GDM1 (cell line): ENCODE measurements at places on chromosomes 5 and 9.

DNA sequence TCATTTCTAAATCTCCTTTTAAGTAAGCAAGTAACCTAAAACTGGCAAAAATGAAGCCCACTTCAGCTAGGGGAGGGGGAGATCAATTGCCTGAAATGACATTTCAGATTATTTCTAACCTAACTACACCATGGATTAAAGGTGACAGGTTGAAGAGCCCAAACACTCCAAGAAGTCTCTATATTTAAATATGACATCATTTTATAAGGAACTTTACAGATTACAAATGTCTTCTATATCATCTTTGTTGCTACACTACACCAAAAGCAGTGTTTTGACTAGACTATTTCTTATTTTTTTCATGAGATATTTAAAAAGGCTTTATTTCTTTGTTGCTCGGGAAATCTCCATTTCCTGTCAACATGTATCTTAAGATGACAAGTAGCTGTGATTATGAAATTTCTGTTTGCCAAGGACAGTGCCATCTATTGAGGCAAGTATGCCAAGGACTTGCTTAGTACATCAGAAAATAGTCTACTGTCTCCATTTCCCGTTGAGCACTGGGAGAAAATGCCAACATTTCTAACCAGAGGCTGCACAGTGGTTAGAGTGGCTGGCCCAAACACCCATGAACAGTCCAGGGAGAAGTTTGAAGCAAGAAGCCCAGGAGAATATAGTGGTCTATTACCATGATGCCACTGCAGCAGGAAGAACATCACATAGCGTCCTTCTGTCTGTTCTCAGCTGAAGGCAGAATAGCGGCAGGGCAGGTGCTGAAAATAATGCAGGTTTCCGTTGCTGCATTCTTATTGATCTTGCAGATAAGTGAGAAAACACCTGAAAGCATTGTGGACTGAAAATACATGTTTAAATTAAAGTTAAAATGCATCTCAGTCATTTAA lies 93.4 kb upstream of the ITGA2 start:
- no peak for DNase-seq

DNA sequence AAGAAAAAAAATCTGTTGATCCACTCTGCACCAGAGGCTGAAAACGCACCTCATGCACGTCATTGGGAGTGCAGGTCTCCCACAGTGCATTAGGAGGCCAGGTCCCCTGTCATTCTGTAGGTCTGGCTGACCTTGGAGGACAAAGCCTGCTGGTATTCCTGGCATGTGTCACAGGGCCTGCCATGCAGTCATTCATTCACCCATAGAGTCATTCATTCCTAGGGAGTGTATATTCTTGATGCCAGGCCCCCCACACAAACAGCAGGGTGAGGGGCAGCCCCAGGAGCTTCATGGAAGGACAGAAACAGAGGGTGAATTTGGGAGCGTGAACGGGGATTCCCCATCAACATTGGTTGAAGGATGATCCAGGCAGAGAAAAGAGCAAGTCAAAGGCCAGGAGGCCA lies 2.2 kb downstream of the GBGT1 start:
- DNase-seq = no peak

- DNase-seq = no peak
These were observed 37.6 kb downstream of the SYK start for GRCh38 chr9:90839183-90839728.

DNA sequence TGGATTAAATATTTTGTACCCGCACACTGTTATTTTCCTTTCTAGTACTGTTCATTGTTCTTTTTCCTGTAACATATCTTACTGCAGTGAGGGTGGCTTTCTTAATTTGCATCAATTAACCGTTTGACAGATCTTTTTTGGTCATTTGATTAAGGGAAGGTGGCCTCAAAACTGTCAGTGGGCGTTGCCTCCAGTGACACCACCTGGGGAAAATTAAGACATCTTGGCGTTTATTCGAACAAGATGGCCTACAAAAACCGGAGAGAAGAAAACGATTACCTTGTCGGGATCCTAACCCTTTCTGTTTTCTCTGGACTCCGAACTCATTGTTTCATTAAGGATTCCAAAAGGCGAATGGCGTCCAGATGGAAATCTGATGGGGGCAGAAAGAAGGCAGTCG lies 2.0 kb downstream of the BASP1 start:
- no peak for DNase-seq

- DNase-seq = peak; percentile 90
These were observed at the start of gene DEPDC1B for GRCh38 chr5:60699609-60700415. DEPDC1B (minus strand) TSS chr5:60700166; CDS start chr5:60700093, 73 bp downstream.

GRCh38 chr9:110997847-110998246 lies 40.4 kb downstream of the LPAR1 start:
- no peak for DNase-seq

DNA sequence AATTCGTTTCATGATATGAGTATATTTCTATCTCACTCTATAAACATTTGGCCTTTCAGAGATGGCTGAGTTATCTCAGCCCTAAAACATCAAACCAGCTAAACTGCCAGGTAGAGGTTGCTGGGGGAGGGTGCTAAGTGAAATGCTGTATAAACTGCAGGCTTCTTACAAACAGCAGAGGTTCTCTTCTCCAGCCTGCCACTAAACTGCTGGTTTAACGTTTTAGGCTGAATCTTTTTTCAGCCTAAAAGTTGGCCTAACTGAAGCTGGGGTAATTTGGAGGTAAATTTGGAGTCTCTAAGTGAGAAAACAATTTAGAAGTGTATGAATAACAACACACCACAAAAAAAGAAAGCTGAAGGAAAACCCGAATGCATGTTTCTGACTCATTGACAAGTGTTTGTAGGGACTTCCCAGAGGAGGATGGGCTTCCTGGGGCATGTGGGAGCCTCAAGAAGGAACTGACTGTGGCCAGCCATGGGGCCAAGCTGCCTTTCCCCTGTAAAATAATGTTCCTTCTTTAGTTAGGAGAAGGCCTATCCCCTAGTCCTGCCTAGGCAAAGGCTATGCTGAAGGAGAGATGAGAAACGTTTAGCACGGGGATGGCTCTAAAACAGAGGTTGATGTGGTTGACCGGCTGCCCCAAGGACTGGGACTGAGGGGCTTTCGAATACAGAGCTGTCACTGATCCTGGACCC lies 44.3 kb downstream of the SLC28A3 start:
- DNase-seq = no peak

GRCh38 chr5:170262061-170263045 lies 29.6 kb downstream of the C5orf58 start:
- DNase-seq = no peak

- DNase-seq = peak; percentile 35
These were observed 101.7 kb downstream of the GDNF start for GRCh38 chr5:37738057-37738691.

DNA sequence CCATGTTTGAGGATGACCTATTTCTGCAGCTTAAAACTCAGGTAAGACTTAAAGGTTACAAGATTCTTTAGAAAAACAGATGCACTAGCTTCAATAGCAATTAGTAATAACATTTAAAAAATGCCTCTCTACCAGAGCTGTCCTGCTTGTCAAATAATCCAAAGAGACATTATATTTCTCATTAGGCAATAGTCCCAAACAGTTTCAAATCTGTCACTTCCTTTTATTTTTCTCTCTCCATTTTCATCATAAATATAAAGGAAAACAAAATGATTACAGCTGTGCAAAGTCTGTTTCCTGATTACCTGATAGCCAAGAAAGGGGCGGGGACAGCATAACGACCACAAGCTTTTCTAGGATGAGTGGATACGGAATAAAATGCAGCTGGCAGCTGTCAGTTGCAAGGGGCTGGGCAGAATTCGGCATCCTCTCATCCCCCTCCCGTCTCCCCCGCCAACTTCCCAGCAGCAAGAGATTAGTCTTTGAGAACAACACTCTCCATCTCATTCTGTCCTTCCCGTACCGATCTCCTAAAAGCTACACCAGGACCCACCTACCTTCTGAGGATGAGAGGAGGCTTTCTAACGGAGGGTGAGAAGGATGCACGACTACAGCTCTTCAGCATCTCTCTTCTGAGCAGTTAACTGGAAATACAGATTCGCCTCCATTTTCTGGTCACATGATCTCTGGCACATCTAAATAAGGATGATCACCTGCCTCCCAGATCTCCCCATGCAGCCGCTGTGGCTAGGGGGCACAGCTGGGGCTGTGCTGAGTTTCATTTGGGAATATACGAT lies 72.5 kb upstream of the PCA3 start:
- DNase-seq = no peak

DNA sequence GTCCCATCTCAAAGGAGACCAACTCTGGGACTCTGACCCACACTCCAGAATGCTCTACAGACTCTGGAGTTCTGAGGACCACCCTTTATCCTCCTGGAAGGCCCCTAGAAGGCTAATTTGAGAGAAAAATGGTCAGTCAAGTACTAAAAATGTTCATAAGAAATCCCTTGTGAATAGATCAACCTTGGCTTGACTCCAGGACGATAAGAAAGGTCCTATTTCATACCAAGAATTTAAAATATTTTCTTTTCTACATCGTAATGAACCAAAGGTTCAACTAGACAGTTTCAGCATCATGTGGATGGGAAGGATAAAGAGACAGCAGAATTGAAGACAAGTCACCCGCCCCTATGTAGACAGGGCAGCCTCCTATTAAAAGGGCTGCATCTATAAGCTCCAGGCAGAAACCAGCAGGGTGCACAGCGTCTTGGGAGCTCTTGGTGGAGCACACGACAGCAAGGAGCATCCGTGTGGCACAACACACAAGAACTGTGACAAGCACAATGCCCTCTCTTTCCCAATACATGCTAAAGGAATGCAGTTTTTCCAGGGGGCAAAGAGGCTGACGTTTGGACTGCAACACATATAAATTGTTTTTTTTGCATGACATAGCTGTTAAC lies 38.3 kb downstream of the RASEF start:
- DNase-seq = no peak

- no peak for DNase-seq
These were observed 27.0 kb downstream of the SUB1 start for GRCh38 chr5:32612134-32612888.

DNA sequence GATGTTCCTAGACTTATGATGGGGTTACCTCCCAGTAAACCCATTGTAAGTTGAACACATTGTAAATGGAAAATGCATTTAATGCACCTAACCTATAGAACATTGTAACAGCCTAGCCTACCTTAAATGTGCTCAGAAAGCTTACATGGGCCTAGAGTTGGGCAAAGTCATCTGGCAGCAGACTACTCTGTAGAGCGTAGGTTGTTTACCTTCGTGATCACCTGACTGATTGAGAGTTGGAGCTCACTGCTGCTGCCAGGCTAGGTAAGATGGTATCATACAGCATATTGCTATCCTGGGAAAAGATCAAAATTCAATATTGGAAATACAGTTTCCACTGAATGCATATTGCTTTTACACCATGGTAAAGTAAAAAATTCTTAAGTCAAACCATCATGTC lies 95.4 kb downstream of the HTR4 start:
- no peak for DNase-seq

DNA sequence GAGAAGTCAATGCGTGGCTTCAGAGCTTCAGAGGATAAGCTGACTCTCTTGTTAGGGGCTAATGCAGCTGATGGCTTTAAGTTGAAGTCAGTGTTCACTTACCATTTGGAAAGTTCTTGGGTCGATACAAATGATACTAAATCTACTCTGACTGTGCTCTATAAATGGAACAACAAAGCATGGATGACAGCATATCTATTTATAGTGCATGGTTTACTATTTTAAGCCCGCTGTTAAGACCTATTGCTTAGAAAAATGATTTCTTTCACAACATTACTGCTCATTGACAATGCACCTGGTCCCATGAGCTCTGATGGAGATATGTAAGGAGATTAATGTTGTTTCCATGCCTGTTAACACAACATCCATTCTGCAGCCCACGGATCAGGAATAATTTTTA lies 435.7 kb downstream of the MAT2B start:
- no peak for DNase-seq

DNA sequence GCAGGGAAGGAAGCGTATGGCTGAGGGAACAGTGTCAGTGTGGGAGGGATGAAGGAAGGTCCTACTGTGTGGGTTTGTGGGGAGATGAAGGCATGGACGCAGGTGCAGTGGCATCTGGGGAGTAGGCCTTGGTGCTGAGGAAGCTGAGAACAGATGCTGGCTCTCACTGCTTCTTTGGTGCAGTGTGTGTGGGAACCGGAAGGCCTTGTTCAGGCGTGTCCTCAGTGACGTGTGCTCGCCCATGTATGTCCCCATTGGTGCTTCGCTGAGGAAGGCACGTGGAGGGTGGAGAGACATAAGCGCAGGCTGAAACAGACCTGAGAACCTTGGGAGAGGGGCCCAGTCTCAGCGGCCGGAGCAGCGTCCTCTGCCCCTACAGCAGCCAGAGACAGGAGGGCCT lies 18.7 kb downstream of the ADAMTS13 start:
- DNase-seq = no peak

GRCh38 chr9:130806327-130806716 lies 28.7 kb upstream of the ABL1 start:
- no peak for DNase-seq

DNA sequence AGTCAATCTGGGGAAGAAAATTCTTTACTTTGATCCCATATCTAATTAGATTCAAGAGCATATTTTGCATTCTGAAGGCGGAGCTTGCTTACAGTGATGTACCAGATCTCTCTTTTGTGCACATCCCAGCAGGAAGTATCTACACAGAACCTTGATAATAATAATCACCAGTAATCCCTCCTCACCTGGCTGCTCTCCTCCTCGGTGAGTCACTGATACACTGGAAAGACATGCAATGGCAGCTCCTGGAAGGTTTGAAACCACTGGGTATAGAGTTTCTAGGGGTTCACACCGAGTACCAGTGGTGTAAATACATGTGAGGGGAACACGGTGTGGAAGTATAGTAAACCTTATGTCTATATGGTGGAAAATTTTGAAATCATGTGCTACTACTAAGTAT lies 205.5 kb upstream of the TARS1 start:
- no peak for DNase-seq

DNA sequence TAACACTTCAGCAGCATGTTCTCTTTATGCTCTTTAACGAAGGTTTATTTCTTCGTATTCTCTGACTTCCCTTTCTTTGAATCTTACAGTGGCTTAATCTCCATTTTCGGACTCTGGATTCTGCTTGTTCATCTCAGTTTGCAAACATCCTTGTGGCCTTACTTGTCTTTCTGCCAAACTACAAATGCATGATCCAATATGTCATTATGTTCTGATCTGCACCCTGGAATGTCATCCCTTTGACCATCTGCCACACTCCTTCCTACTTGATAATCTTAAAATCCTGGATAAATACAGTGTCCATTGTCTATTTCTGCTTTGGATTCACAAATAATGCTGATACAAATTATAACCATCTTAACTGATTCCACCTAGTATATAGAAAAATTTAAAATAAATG lies 499.2 kb downstream of the CDH18 start:
- no peak for DNase-seq

DNA sequence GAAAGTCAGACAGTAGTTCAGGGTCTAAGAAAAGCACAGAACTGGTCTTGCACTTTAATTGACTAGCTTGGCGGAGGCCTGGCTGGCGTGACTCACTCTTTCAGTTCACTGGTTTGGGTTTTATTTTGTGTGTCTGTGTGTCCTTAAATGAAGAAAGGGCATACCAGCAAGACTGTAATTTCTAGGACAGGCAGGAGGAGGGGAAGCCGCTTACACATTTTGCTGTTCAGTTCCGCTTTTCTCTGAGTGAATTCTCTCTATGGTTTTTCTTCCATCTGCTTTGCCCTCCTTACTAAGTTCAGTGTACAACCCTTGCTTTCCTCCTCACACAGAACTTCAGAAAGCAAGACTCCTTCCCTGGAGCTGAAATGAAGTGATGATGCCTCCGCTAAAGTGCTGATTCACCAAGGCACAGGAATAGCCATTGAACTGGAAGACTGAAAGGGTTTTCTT lies 150.8 kb downstream of the MEF2C start:
- DNase-seq = peak; percentile 80
